ENCODE measurements at places on chromosomes 5 and 9.

DNA sequence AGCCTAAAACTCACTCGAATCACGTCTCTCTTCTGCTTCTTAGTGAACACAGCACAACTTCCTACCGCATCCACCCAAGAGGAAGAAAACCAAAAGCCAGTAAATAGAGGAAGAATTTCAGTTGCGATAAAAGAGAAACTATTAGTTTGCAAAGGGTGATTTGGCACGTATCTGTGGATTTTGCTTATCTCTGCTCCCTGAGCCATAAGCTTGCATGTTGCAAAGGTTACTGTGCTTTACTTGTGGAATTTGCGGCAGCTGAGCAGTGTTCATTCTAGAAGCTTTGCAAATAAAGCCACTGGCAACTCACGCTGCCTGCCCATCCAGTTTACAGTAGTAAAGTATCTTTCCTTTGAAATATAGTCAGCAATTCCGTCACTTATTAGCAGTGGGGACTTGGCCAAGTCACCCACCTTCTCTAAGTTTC is 149.0 kb upstream of the PCA3 start:
- no peak for DNase-seq

DNA sequence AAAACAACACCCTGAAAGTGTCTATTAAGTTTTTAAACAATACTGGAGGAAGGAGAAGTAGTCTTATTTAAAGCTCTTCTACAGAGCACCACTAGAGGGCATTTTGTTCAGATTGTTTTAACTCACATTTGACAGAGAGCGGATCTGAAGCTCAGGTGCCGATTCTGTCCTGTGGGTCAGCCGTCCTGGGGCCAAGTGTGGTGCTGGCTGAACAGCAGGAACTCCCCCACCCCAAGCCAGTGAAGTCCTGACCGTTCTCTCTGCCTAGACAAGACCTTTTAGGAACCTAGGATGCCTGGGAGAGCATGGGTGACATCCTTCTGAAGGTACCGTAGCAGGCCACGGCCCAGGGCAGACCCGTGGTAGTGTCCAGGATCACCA is 3.9 kb downstream of the EXOC3 start:
- DNase-seq, result no peak

DNA sequence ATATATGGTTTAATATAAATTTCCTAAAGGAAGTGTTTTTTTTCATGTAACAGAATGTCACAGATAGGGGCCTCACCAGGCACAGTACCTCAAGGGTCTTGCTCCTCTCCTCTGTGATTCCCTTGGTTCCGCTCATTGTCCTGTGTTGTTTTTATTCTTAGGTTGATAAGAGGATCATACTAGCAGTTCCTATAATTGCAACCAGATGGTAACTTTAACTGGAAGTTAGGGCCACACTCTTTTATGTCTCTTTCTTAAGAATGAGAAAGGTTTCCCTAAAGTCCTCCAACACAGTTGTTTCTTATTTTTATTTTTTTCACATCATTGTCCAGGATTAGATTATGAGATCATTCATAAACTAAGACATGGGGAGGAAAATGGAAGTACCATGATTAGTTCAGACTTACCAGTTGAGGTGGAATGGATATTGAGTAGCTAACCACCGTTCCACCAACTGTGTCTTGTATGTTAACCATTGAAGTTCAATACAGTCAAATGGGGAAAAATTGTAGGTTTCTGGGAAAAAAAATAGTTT is 41.1 kb downstream of the FAM174A start:
- no peak for DNase-seq

DNA sequence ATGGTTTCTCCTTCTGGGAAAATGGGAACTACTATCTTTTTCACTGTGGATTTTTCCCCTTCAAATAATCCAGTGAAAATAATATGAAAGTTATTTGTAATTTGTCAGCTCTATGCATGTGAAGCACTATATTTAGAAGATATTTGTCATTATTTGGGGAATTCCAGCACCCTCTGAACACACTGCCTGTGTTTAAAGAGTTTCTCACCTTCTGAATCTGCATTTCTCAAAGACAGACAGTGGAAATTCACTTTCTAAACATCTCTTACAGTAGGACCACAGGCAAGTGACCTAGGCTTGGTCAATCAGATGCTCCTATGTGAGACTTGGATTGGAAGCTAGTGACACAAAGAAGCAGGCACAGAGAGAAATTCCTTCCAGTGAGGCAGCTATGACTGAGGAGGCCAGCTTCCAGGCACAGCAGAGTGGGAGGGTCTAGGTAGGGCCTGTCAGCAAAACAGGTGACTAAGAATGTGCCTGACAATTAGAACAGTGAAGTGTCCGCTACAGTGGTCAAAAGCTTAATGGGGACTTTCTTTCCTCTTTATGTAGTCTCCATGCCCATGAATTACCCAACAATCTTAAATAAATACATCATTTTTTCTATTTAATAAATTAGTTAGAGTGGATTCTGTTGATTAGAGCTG is 167.2 kb downstream of the HMHB1 start:
- DNase-seq, result no peak

DNA sequence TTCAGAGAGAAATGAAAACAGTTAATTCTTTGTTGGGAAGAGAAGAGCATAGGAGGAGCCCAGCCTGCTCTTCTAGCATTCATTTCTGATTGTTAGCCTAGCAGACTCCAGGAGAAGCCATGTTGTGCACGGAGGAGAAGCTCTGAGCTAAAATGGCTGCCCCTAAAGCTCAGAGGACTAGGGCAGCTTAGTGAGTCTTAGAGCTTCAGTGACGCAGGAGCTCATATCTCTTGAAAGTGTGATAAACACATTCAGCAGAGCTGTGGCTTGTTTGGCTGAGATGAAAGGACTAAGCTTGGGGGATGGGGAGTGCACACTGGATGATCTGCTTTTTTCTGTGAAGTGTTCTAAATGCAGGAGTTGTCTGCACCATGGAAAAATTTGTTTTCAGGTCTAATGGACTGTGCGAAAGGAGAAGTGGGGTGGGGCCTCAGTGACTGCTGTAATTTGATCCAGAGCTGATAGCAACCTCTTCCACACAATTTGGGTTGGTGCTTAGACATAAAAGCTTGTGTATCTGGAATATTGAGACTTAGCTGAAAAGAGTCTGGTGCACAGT is 58.5 kb downstream of the ZNF462 start:
- no peak for DNase-seq

DNA sequence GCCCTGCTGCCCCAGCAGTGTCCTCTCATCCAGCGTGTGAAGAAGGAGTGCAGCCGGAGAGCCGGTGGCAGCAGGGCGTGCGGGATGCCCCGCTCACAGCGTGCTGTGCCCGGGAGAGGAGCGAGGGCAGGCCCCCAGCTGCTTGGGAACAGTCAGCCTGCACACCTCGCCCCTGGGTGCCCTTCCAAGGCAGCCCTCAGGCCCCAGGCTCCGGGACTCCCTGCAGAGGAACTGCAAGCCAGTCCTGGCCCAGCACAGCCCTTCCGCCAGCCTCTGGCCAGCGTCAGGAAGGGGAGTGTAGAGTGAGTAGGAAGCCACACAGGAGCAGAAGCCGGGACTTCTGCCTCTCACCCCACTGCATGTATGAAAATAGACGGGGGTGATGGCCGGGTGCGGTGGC is 43.5 kb downstream of the ADAMTS2 start:
- no peak for DNase-seq

DNA sequence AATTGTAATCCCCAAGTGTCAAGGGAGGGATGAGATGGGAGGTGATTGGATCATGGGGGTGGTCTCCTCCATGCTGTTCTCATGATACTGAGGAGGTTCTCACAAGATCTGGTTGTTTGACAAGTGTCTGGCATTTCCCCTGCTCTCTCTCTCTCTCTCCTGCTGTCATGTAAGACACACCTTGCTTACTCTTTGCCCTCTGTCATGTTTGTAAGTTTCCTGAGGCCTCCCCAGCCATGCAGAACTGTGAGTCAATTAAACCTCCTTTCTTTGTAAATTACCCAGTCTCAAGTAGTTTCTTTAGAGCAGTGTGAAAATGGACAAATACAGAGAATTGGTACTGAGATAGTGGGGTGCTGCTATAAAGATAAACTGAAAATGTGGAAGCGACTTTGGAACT is 207.9 kb downstream of the HINT1 start:
- DNase-seq, result no peak

- no peak for DNase-seq
Observed at GRCh38 chr5:56176155-56176798, 56.9 kb downstream of the ANKRD55 start.

GRCh38 chr9:1303932-1304331 is 253.8 kb downstream of the DMRT2 start:
- DNase-seq, result no peak

- no peak for DNase-seq
Observed at GRCh38 chr5:124880903-124881697, 134.7 kb upstream of the ZNF608 start.

GRCh38 chr5:37132646-37133045 is 116.5 kb downstream of the CPLANE1 start:
- no peak for DNase-seq

GRCh38 chr9:136829981-136830885 is 12.0 kb upstream of the AJM1 start:
- no peak for DNase-seq

Data from stimulated activated CD8-positive, alpha-beta memory T cell treated with anti-CD3 and anti-CD28 coated beads, Interleukin-4, amount 100 ng/mL, for 1 hour (primary cell).